Caudate nucleus (tissue), 63 donors: ENCODE measurements at places on chromosomes 2 and 18.

GRCh38 chr2:240873098-240873788, 4.6 kb downstream of the AGXT start:
- DNase-seq = no peak

- DNase-seq = no peak
Measured at GRCh38 chr18:23568281-23569138, 17.8 kb downstream of the NPC1 start.

- no peak for DNase-seq
Measured at GRCh38 chr2:174333372-174334277, 1.1 kb upstream of the SP9 start.

- no peak for DNase-seq
Measured at GRCh38 chr18:62345909-62346308, 20.8 kb downstream of the TNFRSF11A start.

GRCh38 chr2:207151048-207151447, 14.7 kb downstream of the KLF7 start:
- DNase-seq = no peak

- no peak for DNase-seq
Measured at GRCh38 chr18:21979171-21979560, 190.2 kb upstream of the GATA6 start.

DNA sequence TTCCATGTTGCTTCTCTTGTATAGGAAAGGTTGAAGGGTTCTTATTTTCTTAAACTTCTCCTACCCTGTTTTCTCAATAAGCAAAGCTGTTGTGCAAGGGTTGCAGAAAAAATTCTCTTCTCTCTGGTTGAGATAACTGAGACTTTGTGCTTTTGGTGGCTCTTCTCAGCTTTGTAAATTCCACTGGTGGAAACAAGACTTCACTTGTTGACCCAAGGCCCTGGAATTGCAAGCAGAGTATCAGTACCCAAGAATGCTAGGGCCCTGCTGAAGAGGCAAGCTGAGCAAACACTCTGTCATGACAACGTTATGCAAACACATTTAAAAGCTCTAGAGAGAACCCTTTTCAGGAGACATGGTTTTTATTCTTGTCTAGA, 294.7 kb upstream of the EPAS1 start:
- no peak for DNase-seq

DNA sequence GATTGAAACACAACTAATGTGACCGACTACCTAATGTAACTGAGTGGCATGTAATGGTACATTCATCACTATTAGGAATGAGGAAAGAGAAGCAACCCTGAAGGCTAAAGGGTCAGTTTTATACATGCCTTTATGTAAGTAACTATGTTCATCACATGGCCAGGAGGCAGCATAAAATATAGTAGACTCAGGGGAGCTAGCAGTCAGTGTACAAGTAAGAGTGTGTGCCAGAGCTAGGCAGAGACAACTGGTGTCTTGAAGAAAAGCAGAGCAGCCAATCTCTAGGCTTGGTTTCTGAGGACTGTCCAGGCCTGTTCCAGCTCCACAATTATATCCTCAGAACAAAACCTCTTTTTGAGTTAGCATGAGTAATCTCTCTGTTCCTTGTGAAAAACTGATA, 18.1 kb downstream of the SMAD2 start:
- no peak for DNase-seq

GRCh38 chr18:63346480-63347183, 20.4 kb downstream of the KDSR start:
- no peak for DNase-seq

DNA sequence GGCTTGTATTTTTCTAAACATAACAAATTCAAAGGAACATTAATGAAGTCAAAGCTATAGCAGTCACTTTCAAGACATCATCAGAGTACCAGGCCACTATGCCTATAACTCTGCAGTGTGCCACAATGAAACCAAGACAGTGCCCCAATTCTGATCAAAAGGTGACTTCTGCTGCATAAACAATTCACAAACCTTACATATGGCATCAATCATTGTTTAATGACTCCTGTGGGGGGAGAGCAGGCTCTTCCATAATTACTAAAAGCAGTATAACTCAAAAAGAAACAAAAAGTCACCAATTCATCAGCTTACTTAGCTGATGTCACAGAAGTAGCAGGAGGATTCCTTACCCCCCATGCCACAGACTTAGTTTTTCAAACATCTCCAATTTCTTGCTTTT, 15.5 kb downstream of the LPIN2 start:
- no peak for DNase-seq

DNA sequence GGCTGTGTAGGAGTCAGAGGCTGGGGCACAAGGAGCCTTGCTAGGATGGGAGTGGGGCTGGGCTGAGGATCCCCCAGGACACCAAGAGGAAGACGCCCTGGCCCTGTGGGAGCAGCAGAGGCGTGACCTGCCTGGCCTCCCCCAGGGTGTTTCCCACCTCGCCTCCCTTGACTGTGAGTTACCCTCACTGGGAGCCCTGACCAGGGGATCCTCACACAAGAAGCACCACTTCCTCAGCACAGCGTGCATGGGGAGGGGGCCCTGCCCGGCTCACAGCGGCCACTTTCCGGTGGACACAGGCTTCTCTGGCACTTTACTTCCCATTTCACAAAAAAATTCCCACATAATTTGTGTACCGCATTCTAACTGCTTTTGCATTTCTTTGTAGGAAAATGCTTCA, 187.7 kb downstream of the EIPR1 start:
- DNase-seq = no peak

- no peak for DNase-seq
Measured at GRCh38 chr18:49716035-49716434, 97.3 kb downstream of the ACAA2 start.
